D721Med (cell line): ENCODE measurements at places on chromosomes 7 and 10.

DNA sequence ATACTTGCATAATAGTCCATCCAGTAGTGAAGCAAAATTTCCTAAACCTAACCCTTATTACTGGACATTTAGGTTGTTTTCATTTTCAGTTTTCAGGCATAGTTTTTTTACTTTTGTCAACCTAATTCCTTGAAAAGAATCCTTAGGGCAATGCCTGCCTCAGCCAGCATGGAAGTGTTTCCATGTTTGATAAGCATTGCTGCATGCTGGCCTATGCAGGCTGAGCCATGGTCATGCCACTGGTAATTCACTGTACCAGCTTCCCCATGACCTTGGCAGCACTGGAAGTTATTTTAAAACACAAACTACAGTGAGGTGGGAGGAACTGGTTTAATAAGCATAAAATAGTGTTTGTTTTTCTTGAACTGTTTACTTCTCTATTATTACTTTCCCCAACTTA, 27.8 kb upstream of the PLCE1 start:
- no peak for DNase-seq

GRCh38 chr7:44415047-44415446, 75.4 kb downstream of the NUDCD3 start:
- no peak for DNase-seq

DNA sequence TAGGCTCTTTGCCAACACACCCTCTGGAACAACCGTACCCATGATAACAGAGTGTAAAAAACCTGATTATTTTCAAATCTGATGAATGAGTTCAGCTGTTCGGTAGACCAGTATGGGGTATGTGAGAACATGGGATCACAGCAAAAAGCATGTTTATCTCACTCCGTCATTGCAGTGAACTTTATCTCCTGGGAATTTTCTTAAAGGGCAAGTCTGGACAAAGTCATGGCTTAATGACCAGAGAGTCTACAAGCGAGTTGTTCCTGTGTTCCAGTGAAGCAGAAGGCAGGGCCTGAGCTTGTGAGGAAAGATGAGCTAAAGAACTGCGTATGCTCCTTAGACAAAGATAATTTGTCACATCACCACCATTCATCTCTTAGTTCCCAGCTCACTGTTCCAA, 219.7 kb downstream of the TRIL start:
- DNase-seq, result no peak

- DNase-seq, result no peak
These were observed 261.9 kb upstream of the LYZL1 start for GRCh38 chr10:29026802-29027580.

DNA sequence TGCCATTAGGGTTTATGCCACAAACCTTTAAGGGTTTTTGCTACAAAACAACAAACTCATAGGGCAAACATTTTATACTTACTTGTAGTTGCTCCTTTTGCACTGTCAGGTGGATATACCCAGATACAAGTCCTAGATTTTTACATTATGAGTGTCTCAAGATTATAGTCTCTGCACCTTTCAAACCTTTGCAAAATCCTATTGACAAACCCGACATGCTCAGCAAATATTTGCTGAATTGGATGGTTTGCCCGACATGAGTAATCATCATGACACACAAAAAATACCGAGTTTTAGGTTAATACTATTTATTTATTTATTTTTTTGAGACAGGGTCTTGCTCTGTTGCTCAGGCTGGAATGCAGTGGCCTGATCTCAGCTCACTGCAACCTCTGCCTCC, 117.3 kb downstream of the SLC25A13 start:
- DNase-seq, result no peak
